ENCODE measurements at places on chromosomes 6 and 20.

DNA sequence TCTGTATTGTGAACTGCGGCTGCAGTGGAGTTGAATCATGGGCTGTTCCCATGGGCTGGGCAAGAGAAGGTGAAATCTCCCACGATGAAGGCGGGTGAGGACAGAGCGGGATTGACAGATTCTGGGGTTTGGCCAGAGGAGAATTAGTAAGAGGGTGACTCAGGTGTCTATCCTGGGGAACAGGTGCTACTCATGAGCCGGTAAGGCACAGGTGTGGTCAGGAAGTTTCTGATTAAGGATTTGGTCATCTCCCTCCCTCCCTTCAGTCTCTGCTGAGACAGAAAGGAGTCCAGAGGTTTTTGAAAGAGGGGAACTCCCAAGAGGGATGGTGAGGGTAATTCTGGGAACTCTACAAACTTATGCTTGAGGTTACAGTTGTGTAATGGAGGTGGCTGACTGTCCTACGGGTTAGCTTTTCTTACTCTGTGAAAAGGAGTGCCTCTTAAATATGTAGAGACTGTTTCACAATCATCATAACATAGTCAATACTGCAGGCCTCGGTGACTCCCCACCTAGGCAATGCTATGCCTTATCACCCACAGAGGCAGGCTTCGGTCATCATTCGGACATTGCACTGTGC lies 31.5 kb downstream of the SERPINB1 start:
- no peak for DNase-seq

DNA sequence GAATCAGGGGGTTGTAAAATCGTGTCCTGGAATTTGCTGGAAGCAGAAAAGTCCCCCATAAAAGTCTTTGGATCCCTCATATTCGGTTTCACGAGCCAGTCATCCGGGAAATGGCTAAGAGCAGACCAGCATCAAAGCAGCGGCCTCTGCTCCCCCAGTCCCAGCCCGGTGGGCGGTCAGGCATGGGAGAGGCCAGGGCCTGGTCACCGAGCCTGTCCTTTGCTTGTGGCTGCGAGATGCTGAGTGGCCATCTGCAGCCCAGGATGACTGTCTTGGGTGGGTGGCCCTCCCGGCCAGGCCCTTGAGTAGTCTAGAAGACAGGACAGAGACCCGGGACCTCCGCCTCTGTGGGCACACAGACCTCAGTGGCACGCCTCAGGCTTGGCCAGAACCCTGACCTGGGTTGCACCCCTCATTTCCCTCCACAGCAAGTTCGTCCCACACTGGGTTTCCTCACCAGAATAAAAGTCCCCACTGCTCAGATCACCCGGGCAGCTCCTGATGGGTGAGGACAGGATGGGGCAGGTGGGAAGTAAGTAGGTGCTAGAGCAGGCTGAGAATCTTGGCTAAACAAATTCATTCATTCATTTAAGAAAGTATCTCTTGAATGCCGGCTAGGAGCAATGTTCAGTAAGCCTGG lies 172.1 kb downstream of the BMP7 start:
- no peak for DNase-seq

GRCh38 chr6:160930547-160931377 lies 60.8 kb upstream of the MAP3K4 start:
- peak; percentile 12 for DNase-seq

DNA sequence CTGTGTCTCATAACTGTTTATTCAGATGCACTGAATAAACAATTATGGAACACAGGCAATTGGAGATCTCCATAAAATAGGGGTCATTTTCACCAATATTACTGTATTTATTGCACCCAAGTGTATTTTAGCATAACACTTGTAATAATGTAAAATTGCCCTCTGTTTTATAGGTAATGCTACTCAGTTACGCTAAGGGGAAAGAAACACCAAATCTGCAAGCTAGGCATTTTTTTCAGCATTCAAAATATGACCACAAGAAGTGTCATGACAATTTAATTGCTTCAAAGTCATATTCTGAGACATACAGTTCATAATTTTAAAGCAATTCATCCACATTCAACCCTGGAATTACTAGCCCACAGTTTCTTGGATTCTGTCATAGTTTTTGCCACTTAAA lies 643.2 kb upstream of the NOX3 start:
- DNase-seq, result no peak

GRCh38 chr6:32439139-32439538 lies 548 bp upstream of the HLA-DRA start:
- DNase-seq, result no peak

- no peak for DNase-seq
Measured at GRCh38 chr6:139423037-139423703, 48.7 kb upstream of the CITED2 start.

DNA sequence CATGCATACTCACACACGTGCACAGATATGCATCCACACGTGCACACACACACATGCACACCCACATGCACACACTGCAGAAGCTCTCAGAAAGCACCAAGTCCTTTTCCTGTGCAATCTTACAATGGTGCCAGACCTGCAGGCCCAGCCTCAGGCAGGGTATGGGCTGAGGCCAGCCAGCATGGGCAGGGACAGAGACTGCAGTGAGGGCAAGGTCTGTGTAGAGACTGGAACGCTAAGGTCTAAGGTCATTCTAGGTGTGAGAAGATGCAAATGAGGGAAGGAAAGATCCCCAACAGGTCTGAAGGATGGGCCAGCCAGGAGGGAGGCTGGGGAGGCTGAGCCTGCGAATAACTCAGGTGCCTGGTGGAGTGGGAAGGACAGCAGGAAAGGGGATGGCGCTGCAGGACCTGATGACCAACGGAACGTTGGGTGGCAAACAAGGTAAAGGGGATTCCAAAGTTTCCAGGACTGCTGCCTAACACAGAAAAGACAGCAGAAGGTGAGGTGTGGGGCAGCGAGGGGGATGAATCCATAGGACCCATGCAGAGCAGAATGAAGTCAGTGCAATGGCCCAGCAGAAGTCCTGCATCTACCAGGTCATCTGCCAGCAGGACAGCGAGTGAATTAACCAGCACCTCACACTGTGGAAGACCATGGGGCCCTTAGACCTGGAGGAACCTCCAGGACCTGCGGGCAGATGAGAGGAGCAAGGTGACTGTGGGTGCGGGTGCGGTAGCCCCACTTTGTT lies 67.0 kb downstream of the ABHD12 start:
- no peak for DNase-seq

DNA sequence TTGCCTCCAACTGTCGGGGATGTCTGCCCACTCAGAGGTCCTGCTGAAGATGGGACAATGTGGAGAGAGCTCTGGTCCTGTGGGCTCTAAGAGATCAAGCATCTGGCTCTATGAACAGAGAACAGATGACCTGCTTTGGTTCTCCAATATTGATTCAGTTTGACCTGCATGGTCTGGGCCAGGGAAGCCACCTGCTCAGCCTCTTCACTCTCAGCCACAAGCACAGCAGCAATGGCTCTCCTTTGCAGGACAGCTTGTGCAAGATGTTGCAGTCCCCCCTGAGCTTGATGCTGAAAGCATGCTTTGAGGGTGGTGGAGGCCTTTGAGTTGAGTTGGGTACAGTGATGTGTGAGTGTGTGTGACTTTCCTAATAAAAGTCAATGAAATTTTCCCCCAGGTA lies 18.6 kb upstream of the MCM3 start:
- DNase-seq, result no peak

DNA sequence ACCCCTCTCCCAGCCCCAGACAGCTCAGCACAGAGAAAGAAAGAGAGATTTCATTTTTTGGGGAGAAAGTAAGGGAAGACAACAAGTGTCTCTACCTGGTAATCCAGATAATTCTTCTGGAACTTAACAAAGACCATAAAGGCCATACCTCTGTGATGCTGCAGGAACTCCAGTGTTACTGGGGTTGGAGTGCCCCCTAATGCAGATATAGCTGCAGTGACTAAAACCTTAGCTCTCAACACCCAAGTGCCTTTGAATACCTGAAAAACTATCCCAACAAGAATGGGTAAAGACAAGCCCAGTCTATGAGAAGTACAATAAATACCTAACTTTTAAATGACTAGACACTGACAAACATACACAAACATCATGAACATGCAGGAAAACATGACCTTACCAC lies 365.3 kb upstream of the PTCHD4 start:
- no peak for DNase-seq

- no peak for DNase-seq
Measured at GRCh38 chr6:158640519-158640918, 4.0 kb downstream of the DYNLT1 start.

- no peak for DNase-seq
Measured at GRCh38 chr6:42322676-42323075, 105.0 kb upstream of the MRPS10 start.

- DNase-seq, result no peak
Measured at GRCh38 chr6:26576407-26576843, 20.3 kb upstream of the ABT1 start.

GRCh38 chr20:14712302-14712739 lies 374.9 kb upstream of the FLRT3 start:
- DNase-seq, result no peak

DNA sequence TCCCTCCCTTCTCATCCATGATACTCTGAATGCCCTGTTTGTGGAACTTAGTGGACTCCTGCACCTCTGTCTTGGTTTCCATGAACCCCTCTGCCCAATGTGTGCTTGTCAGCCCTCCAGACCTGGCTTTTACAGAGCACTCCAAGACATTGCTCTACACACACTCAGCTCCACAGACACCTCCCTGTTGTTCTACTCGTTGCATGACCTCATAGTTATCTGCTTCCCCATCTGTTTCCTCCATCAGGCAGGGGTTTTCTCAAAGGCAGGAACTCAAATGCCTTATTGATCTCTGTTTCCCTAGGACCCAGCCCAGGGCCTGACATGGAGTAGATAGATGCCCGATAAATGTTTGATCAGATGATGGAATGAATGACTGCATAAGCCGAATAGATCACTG lies 13.3 kb downstream of the PLCG1 start:
- no peak for DNase-seq

GRCh38 chr6:40819182-40819834 lies 219.7 kb downstream of the UNC5CL start:
- DNase-seq, result no peak

DNA sequence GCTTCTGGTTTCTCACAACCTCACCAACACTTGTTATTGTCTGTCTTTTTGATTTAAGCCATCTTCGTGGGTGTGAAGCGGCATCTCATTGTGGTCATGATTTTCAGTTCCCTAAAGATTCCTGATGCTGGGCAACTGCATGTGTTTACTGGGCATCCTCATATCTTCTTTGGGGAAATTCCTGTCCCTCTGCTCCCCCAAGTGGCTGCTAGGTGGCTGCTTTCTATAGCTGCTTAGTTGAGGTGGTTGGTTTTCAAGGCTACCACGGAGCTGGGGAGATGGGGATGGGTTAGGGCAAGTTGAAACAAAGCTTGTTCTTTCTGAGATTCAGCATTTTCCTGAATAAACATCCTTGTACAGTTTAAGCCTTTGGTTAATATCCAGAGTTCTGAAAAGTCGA lies 403.9 kb upstream of the SULF2 start:
- DNase-seq, result no peak

DNA sequence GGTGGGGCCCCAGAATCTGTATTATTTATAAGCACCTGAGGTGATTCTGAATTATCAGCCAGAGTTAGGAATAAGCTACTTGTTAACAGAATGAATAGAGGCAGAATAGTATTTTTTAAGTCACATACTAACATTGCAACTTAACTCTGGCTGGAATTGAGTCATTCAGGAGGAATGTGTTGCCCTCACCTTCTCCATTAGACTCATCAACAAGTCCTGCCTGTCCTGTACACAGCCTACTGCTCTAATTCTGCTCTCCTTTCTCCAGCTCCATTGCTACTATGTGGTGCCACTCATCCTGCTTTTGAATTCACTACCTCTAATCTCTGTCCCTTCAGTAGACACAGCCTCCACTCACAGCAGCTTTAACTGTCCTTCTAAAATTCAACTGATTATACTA lies 669.4 kb downstream of the DHX35 start:
- no peak for DNase-seq

DNA sequence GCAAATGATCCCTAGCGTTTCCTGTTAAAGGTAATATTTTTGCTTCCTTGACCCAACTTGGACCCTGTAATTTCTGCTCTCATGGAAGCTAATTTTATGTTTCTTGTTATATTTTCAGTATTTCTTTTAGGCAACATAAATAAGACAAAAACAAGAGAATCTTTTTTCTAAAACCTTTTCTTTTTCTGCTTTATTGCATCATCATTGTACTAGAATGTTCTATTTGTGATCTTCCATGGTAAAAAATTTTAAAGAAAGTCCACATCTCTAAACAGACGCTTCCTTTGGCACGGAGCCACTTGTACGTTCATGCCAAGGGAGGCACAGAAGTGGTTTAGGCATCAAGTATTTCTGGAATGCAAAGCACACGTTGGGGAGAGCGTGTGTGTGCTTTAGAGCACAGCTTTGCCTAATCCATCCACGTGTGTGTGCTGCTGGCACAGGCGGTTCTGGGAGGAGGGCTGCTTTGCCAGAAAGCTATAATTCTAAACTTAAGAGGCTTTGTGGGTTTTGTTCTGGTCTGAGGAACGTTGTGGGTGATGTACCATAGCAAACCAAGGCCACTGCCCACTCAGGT lies 98.3 kb downstream of the SASH1 start:
- DNase-seq, result no peak

DNA sequence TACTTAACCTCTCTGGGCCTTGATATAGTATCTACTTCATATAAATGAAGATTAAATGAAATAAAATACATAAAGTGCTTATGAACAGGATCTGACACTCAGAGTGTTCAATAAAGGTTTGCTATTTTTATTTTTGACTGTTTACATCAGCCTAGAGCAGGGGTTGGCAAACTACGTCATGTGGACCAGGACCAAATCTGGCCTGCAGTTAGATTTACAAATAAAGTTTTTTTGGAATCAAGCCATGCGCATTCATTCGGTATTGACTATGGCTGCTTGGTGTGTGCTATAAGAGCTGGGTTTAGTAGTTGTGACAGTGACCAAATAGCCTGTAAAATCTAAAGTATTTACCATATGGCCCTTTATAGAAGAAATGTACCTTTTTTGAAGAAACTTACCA lies 20.8 kb downstream of the PEX7 start:
- no peak for DNase-seq

- DNase-seq, result no peak
Measured at GRCh38 chr20:15064741-15065140, 727.3 kb upstream of the FLRT3 start.

GRCh38 chr6:113824411-113824810 lies 32.7 kb upstream of the MARCKS start:
- DNase-seq, result no peak

GRCh38 chr6:139776041-139776440 lies 401.6 kb upstream of the CITED2 start:
- DNase-seq, result no peak

GRCh38 chr6:2264932-2265331 lies 19.5 kb upstream of the GMDS start:
- DNase-seq, result no peak

DNA sequence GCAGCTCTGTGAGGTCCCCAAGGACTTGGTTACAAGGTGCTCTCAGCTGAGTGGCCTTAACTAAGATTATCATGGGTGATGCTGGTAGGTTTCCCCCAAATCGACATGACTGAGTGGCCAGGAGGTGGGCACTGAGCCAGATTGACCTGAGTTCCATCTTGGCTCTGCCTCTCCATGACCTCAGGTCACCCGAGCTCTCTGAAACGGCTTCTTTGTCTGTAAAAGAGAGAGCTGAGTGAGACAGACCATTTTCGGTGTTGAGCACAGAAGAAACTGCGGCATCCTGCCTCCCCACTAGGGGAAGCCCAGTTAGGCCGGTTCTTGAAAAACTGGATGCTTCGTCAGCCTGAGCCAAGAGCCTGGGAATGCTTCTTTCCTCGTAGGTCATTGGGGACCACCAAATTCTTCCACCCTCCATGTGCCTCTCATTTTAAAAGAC lies 14.1 kb upstream of the STX16 start:
- no peak for DNase-seq

All from NCI-H1417 treated with DMSO at 0.1 percent for 48 hours (cell line).